ENCODE measurements at places on chromosomes 3 and 15.

- DNase-seq: no peak
These were observed 74.7 kb upstream of the SH3GL3 start for GRCh38 chr15:83372434-83372891.

DNA sequence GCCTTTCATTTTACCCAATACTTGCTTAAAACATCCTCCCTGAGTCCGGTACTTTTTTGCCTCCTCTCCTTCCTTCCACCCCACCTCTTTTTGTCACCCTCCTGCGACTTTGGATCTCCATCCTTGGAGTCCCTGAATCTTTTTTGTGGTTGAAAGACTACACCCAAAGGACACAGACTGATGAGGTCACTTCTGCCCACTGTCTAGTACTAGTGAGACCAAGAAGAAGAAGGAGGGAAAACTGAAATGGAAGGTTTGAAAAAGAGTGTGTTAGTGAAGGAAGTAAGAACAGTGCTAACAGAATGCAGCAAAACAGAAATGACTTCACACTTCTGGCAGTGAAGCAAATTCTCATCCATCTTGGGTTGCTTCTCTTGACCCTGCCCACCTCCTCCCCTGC, 6.6 kb downstream of the B3GNT5 start:
- DNase-seq: no peak

DNA sequence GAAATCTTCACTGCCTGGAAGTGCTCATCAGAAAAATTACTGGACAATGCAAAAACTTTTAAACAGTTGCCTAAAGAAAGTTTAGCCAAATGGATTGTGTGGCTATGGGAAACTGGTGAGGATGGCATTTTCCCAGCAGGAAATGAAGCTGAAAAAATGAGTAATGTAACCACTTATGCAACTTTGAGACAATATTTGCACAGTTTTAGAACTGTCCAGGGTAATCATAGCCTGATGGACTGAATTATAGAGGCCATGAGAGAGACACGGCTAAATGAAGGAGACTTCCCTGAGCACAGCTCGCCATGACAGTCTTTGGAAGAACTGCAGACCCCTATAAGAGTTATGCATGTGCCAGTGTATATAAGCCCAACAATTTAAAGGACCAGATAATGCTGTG, 881.5 kb downstream of the VGLL3 start:
- no peak for DNase-seq

GRCh38 chr3:193897288-193897687, 238.7 kb upstream of the HES1 start:
- DNase-seq: no peak

GRCh38 chr15:92471288-92471687, 77.6 kb downstream of the ST8SIA2 start:
- DNase-seq: no peak

DNA sequence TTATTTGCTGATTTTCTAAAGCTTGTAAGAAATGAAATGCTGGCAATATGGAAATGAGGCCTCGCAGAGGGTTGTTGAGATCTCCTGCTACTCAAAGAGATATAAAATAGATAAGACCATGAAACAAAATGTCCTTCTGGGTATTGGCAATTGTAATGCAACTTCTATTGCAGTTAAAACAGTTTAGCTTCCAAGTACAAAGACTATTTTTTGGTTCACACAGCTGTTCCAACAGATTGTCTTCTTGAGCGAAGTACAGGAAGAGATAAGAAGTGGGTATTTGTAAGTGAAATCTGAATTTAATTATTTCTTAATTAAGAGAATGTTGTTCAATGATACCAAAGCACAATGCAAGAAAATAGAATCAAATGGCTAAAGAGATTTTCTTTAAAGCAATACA, 801.5 kb upstream of the GBE1 start:
- no peak for DNase-seq

- DNase-seq: no peak
These were observed 1.6 kb upstream of the PRKCD start for GRCh38 chr3:53159156-53160060.

DNA sequence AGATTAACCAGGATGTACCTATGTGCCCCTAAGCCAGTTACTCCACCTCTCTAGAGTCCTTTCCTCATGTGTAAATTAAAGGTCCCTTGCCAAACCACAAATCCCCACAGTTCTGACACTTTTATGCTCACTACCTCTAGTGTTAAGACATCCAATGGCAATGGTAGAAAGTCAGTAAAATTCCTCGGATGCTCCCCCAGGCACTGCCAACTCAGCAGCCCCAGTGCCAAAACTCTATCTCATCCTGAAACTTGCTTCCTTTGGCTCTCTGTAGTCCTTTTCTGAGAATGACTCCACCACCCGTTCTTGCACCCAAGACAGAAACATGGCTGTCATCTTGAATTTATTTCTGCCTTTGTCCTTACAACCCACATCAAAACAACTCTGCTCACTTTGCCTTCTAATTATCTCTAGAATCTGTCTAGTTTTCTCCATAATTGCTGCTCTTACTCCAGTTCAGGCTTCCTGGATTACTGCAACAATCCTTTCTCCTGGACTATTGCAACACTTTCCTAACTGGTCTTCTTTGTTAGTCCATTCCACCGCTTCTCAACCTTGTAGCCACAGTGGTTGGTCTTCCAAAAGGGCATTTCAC, 41.6 kb downstream of the MB21D2 start:
- DNase-seq: no peak

DNA sequence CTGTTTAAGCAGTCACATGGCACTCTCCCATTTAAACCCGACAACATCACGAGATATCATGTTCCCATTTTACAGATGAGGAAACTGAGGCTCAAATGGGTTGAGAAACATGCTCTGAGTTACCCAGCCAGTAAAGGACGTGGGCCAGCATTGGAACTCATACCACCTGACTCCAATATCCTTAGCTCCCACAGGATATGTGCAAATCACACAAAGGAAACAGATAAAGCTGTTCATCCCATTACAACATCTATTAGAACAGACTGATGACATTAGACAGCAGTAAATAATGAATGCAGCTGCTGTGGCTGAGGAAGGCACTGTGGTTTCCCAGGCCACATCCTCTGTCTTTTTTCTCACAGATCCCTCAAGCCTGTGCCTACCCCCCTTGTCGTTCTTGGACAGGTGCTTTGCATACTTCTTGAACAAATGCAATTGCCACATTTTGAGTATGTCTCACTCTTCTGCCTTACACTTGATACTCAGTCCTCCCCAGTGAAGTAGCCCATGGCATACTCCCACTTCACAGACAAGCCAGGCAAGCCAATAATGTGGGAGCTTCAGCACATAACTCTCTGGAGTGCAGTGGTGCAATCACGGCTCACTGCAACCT, 17.7 kb downstream of the FRMD4B start:
- no peak for DNase-seq
